Activated CD4-positive, alpha-beta T cell treated with anti-CD3 and anti-CD28 coated beads, Interleukin-2, amount 10 ng/mL, durations not matched to agents 7 days and 5 days (primary cell): ENCODE measurements at places on chromosomes 3 and 15. TPM values are rescaled to one million over a fixed set of nuclear protein-coding genes. Genes with fewer than 3 reads are reported as not detected.

- no peak for DNase-seq
Observed at GRCh38 chr3:120443626-120444123, 7.1 kb downstream of the FSTL1 start.

DNA sequence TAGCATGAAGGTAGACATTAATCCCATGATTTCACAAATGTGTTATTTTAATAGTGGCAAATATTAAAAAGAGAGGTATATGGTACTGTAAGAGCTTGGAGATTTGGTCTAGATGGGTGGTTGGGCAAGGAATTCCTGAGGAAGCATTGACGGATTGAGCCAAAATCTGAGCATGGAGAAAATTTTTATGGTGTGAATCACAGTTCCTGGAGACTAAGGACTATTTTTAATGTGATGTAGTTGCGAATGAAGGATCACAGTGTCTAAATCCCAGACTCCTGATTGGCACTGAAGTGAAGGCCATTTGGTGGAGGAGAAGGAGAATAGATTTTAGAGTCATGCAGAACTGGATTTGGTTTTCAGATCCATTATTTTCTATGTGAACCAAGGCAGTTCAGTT, 188.7 kb upstream of the FEZF2 start:
- DNase-seq = no peak

DNA sequence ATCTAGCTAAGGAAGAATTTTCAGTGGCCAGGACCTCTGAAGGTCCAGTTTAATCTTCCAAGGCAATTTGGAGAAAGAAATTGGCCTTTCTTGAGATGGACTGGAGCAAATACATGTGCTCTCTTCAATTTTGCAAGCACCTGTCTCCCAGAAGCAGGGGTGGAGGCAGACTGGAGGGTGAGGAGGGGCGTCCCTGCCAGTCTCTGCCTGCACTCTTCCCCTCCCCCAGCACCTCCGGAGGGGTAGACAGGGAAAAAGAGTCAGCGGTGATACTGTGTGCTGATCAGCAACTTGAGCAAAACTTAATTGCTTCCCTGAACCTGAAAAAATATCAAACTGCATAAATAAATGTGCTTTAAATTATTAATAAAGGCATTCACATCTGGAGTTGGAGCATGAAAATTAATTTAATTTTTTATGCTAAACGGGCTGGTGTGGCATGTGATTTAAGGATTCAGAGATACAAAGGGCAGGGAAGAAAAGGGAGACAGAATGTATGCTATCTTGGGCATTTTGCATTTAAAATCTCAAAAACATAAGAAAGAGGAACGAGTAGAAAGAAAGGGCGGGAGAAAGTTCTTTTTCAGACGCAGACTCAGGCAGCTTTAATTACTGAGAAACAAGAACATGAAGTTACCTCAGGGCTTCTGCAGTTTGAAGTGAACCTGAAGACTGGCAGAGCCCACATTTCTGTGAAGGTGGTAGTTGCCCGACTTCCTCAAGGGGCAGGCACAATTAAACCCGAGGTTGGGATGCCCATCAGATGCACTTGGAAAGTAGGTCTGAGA, 319.7 kb downstream of the UACA start:
- DNase-seq = no peak

IQCF5 gene
- not detected for total RNA-seq

ACOX2 gene
- not detected for total RNA-seq

SLC27A2 gene
- total RNA-seq = 9.9 TPM
